ENCODE measurements at places on chromosomes 12 and 14.

DNA sequence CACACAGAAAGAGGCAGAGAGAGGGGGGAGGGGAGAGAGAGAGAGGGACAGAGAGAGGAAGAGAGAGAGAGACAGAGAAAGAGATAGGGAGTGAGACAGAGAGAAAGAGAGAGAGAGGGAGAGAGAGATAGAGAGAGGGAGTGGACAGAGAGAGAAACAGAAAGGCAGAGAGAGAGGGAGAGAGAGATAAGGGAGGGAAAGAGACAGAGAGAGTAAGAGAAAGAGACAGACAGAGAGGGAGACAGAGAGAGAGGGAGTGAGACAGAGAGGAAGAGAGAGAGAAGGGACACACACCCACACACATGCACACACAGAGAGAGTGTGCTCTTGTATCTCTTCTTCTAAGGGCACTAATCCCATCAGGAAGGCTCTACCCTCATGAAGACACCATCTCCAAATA is 103.2 kb upstream of the ESRRB start:
- no peak for DNase-seq

GRCh38 chr12:67394550-67394949 is 125.4 kb downstream of the CAND1 start:
- no peak for DNase-seq

DNA sequence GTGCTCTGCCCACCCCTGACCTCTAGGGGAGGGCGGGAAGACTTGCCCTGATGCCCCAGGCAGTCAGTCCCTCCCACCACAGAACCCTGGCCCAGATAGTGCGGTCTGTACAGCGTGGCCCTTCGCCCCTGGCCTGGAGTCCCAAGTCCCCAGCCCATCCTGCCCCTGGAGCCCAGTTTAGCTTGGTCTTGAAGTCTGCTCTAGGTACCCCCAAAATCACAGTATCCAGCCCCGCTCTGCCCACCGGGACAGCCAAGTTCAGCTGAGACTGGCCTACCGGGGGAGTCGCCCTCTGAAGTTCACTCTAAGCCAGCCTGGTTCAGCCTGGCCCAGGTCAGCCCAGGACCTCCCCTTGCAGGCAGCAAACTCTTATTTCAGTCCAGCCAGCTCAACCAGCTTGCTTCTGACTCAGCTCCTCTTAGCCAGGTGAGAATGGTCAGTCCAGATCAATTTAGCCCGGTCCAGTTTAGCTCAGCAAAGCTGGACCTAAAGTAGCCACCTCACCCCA is 75.9 kb downstream of the TMEM121 start:
- DNase-seq: no peak

- DNase-seq: no peak
Observed at GRCh38 chr12:111339321-111339938, 29.5 kb downstream of the PHETA1 start.

DNA sequence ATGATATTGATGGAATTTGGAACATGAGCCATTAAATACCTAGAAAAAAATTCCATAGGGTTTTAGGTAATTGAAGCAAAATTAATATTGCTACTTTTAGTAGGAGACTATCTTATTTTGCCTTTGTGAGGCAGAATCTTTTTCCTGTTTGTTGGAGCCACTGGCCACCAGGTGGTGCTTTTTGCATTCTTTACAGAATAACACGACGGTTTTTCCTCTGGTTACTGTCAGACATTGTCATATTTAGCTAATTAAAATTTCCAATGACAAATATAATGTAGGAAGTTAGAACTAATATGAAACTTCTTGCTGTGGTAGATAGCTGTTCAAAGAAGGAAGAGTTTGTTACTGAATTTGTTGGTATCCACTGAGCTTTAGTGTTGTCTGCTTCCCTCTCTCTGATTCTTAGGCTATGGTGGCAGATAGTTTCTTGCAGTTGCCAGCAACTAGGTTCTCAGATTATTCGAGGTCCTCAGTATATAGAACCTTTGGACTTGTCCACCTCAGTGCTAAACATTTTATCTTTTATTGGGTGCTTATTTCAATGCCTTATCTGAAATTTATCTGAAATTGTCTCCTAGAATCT is 25.7 kb downstream of the RAB21 start:
- DNase-seq: no peak

DNA sequence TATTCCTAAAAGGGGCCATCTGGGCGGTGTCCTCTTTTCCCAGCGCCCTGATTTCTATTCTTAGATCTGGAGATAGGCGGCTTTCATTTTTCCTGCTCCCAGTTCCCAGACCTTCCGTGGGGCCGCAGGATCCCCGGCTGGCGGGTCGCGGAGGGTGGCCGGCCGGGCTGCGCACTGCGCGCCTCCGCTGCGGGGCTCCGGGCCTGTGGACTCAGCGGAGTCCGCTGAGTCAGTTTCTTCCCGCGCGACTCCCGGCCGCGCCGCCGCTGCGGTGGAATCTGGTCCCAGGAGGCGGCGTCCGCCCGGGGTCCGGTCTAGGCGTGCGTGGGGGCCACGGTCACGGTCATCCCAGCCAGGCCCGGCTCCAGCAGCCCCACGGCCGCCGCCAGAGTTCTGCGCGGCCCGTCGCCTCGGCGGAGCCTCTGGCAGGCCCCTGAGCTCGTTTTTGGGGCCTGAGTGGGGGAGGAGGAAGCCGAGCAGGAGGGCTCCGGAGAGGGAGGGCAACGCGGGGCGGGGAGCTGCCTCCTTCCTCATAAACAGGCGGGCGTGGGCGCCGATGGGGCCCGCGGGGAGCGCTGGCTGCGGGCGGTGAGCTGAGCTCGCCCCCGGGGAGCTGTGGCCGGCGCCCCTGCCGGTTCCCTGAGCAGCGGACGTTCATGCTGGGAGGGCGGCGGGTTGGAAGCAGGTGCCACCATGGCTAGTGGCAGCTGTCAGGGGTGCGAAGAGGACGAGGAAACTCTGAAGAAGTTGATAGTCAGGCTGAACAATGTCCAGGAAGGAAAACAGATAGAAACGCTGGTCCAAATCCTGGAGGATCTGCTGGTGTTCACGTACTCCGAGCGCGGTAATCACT is at the start of gene LRRK2:
LRRK2 (plus strand) TSS at position 559 of the 853 bp plus-strand sequence; CDS start at position 694, 135 bp downstream.
- DNase-seq: no peak

- DNase-seq: no peak
Observed at GRCh38 chr12:38156497-38157245, 159.9 kb upstream of the ALG10B start.
